ENCODE measurements at places on chromosomes 5 and 9.

DNA sequence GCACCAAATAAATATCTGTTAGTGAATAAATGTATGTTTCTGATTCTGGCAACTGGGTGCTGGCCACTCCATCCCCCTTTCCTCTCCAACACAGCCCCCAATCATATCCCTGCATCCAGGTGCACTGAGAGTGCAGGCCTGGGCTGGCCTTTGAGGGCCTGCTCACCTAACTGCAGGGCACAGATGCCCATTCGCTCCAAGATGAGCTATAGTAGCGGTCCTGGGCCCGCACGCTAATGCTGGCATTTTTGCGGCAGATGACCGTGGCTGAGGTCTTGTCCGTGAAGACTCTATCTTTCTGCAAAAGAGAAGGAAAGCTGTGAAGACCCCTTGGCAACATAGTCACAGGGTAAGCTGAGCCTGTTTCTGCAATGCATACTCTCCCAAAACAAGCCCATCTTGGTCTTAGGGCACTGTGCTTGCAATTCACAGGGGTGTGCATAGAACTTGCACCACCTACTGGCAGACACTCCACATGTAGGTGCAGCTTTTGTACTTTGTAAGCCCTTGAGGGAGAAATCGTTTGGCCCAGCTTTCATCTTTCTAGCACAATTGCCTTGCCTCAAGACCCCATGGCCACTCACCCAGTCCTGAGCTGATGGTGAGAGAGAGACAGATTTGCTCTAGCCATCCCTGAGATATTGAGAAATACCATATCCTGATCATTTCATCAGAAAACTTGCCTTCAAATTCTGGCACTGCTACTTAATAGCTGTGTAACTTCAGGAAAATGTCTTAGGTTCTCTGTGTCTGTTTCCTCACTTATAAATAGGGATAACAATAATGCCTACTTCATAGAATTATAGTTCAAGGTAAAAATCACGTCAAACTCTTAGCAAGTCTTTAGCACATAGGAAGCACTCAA, 13.5 kb downstream of the IL12B start:
- DNase-seq: peak; percentile 19

DNA sequence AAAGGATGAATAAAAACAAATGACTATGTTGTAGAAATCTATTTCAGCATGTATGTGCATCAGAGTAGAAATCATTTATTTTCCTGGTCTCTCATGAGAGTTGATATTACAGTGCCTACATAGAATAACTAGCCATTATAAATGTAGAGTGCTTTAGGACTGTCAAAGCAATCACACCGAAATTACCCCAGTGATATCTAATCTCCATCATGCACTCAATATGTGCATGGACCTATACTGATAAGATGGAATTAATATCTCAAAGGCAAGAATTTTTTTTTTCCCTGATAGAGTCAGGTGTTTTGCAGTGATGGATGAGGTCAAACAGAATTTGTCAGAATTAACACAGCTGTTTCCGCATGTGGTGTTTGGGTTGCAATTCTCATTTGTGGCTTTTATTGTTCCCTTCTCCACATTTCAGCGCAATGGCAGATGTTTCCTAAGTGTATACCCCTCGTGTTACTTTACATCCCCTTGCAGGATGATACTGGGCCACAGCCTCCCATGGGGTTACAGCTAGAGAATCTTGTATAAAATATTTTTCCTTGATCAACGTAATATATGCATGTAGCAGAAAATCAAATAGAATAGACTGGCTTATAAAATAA, 298.8 kb downstream of the RASEF start:
- DNase-seq: no peak

DNA sequence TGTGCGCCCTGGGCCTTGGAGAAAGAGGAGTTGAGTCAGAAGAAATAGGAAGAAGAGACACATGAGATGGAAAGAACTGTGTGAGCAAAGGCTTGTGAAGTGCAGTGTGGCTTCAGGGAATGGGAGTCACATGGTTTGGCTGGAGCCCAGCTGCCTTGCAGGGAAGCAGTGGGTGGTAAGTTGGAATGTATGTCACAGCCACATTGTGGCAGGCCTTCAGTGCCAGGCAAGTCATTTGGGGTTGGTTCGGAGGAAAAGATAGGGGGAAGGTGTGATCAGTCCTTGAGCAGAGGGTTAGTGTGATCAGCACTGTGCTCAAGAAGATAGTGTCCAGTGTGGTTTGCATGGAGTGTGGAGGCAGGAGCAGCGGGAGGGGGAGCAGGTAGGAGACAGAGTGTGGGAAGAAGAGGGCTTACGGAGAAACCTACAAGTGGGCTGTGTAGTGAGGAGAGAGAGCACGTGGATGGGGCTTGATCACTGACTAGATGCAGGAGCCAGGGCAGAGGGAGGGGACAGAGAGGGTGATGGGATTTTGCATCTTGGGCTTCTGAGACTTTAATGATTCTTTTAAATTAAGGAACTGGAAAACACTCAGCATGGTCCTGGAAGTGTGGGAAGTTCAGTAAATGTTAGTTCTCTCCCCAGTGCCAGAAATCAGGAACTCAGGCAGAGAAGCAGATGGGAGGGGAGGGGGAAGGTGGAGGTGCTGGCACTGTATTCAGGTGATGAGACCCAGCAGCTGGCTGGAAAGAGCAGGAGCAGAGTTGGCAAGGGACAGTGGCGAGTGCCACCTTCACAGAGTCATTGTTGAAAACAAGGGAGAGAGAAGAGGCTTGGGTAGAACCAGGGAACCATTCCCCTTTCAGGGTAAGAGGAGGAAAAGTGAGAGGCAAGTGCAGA, 46.6 kb downstream of the ARHGAP26 start:
- DNase-seq: no peak

GRCh38 chr5:177018341-177018740, 4.2 kb upstream of the ZNF346 start:
- DNase-seq: no peak

DNA sequence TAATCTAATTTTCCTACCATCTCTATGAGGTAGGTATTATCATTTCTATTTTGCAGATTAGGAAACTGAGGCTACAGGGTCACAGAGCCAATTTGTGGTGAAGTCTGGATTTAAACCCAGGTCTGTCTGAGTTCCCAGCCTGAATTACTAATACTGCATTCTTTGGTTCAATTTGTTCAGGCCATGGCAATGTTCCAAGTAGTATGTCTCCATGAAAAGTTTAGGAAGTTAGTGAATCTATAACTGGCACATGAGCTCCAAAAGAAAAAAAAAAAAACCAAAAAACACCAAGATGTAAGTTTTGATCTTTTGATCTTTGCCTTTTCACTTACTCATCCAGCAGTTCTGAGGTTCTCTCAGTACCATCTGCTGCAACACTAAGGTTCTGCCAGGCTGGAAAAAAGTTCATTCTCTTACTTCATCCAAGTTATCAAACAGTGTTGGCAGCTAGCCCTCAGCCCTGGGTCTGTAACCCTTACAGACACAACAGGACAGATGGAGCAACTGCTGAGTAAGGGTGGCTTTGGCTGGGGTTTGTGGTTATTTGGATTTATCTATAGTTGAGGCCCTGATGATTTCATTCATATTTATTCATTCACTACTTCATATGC, 4.4 kb upstream of the TMEM268 start:
- no peak for DNase-seq

DNA sequence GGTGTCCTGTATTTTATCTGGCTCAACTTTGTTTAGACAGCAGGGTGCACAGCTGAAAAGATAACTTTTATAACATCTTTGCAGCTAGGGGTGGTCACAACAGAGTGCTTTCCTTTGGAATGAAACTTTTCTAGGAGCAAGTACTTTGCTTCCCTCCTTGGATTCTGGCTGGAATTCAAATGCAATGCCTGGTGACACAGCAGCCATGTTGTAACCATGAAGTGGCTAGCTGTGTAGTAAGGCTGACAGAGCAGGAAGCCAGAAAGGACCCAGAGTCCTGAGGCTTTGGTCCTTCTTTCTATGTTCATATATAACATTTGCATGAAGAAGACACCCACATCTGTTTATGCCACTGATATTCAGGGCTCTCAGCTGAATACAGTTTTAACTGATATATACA, 48.1 kb downstream of the TENT4A start:
- no peak for DNase-seq

DNA sequence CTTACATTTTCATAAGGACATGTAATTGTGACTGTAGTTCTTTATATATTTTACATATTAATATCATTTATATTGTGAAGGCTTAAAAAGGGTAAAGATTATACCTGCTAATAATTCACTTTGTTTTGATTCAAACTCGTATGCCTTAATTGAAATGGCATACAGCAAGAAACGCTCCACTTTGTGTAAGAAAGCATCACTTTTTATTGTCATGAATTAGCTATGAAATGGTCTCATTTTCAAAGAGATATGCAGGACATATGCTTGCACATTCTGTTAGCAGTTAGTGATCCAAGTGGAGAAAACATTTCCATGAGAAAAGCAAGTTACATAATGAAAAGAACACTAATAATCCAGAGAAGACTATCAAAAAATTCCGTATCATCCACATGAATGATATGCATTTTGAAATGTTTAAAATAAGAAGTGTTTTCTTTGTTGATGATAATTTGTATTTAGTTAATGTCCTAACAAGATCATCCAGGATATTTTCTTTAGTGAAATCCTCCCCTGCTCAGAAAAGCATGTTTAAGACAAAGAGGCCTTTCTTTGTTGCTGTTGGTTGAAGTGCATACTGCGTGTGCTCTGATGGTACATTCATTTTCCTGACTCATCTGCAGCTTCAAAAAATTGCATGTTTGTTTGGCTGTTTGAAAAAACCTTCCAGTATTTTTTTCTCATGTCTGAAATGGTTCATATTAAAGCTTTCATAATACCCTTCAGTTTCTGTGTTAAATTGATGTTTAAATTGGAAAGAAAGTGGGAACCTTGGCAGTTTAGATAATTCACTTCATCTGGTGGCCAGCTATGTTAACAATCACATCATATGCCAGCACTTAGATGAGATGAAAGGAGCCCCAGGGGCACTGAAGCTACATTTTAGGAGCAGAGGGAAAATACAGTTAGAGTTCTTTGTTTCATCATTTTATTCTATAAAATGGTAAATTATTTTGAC, 242.2 kb downstream of the CSNK1G3 start:
- no peak for DNase-seq

DNA sequence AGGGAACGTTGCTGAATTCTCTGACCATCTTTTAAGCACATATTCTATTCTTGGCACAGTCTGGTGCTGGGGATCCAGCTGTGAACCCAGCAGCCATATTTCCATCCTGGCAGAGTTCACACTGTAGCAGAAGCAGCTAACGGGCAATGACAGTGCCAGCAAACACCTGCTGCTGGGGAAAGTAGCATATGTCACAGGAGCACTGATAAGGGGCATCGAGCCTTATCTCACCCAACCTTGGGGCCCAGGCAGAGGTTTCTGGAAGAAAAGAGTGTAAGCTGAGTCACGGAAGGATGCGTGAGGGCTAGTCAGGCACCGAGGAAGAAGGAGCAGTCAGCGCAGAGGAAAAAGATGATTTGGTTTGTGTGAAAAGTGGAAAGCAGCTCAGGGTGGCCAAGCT, 1.1 kb downstream of the NDOR1 start:
- DNase-seq: no peak

DNA sequence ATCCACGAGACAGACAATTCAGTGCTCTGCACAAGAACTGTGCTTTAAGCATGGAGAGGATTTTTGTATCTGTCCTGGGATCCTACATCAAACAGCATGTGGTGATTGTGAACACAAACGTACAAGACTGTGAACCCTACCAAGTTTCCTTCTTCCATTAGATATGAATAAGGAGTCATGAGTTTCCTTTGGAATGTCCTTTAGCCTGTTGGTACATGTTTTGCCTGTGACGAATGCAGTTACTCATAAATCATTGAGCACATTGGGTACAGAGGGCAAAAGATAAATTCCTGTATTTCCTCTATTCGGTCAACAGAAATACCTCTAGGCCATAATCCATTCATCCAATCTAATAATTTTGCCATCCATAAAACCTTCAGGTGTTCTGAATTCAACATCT, 61.5 kb downstream of the FXN start:
- no peak for DNase-seq

- DNase-seq: no peak
Observed at GRCh38 chr5:5276430-5276829, 136.3 kb downstream of the ADAMTS16 start.

- DNase-seq: no peak
Observed at GRCh38 chr5:170960567-170960966, 98.7 kb downstream of the RANBP17 start.

DNA sequence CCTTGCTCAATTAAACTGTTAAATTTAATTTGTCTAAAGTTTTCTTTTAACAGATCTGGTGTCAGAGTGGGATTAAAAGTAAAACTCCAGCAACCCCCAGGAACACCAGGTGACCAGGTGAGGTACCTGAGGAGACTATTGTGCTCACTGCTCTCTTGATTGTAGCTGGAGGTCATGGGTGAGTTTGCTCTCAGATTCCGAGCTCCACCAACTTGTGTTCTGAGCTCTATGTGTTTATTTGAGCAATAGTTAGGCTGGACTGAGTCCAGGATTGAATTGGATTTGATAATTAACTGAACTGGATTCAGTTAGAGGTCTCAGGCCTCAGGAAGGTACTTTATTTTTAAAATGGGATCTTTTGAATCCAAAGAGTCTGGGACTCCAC, 17.9 kb upstream of the SCGB3A2 start:
- DNase-seq: no peak

DNA sequence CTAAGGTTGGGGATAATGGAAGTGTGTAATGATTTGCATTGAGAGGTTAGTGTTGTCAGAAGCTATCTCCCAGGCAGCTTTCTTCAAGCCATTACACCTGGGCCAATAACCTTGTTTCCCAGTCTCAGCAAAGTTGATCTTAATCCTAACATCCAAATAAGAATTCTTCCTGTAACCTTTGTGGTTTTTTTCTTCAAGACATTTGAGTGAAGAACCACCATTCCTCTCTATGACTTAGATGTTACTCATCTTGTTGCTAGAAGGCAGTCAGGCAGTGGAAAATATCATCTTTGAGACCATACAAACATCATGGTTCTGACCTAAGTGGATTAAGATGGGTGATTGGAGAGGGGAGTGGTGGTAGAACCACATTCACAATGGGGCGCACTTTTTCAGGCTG, 103.5 kb downstream of the NDUFAF2 start:
- DNase-seq: no peak

GRCh38 chr5:43981556-43981955, 378.6 kb downstream of the NNT start:
- DNase-seq: no peak

DNA sequence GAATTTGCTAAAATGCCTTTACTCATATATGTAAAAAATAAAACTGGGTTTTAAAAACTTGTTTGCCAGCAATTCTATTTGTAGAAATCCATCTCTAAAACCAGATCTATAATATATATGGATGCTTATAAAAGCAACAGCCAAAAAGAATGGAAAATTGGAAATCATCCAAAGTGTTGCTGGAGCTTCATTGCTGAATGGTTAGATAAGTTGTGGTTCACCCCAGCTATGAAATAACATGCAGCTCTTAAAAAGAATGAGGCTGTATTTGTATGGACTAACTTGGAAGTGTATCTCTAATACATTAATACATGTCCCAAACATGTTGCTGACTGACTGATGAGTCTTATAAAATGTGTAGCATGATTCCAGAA, 76.2 kb downstream of the STK10 start:
- DNase-seq: no peak

- DNase-seq: no peak
Observed at GRCh38 chr9:133523106-133523505, 1.7 kb downstream of the MYMK start.

- no peak for DNase-seq
Observed at GRCh38 chr5:164861610-164862009, 1356.2 kb downstream of the MAT2B start.
